ENCODE measurements at places on chromosomes 3 and 15. TPM values are rescaled to one million over a fixed set of nuclear protein-coding genes. Genes with fewer than 3 reads are reported as not detected.

Gene GATM
- total RNA-seq, result 19.4 TPM

Gene TTC21A
- total RNA-seq, result 11.3 TPM

- no peak for DNase-seq
These were observed 5.8 kb upstream of the DUT start for GRCh38 chr15:48325400-48325799.

DNA sequence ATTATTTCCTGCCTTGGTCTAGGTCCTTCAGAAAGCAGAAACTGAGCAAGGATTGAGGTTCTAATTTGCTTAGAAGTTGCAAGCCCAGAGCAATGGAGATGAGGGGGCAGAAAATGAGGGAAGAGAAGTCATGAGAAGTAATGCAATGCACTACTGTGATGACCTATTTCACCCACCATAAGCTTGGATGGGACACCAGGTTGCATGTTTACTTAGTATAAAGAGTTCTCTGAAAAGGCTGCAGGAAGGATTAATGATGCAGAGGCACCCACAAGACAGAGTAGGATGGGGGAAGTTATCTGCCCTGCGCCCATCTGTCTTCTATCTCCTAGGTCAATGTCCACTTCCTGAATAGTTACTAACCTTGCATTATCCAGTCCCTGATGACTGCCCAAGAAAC, 84.8 kb upstream of the SNRK start:
- DNase-seq, result no peak

DNA sequence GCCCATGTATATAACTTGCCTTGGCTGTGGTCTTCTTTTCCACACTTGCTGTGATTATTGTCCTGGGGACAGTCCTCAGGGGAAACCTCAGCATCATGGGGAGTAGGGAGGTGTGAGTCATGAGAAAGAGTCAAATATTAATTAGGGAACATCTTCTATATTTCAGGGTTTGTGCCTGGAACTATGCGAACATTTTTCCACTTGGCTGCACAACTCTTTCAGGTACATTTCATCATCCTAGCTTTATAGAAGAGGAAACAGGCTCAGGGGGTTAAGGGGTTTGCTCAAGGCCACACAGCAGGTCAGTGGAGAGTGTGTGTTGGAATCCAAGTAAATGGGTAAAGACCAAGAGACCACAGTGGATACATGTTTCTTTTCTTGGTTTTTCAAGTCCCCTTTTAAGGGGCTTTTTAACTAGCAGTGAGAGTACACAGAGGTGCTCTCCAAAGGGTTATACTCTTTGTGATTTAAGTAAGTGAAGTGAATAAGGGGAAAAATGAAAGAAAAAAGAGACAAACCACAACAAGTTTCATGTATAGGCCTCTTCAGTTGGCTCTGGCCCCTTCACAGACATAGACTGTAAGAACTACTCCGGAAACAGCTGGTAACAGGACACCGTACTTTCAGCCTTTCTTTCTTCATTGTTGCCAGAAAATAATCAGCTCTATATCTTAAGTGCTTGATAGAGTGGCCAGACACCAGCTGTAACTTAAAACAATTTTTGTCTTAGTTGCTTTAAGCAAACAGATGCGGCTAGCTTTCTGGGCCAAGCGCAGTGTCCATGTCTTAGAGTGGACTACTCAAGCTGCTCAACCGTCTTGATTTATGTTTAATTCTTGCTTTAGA, 64.6 kb downstream of the EEFSEC start:
- DNase-seq, result no peak

DNA sequence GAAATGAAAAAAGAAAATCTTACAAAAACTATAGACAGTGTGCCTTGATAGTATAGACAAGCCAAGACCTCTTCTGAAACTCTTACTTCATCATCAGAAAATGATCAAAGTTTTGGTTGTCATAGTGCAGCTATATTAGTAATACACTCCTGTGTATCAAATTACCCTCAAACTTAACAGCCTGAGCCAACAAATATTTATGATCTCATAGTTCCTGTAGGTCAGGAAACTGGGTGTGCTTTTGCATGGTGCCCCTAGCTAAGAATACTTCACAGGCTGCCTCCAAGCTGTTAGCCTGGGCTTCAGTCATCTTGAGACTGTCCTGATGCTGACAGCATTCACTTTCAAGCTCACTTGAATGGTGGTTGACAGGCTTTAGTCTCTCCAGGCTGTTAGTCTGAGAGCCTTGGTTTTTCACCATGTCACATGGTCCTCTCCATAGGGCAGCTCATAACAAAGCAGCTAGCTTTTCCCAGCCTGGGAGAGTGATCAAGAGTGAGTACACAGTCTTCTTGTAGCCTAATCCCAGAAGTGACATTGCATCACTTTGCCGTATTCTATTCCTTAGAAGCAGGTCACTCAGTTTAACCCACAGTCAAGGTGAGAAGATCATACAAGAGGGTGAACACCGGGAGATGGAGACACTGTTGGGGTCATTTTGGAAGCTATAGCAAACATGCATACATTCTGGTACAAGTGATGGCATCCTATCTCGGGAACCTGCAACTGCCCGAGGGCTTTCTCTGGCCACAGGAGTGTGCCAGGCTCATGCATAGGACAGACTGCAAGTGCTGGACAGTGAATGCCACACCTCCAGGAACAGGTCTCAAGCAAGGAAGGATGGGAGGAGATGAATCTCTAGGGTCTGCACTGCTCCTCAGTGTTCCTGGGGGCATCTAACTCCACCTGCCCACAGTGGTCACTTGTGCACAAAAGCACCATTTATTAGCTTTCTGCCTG, 173.4 kb upstream of the CADPS start:
- no peak for DNase-seq

Gene SV2B
- 10.3 TPM for total RNA-seq

Gene UROC1
- not detected for total RNA-seq

- no peak for DNase-seq
These were observed 85.1 kb downstream of the STAG1 start for GRCh38 chr3:136667081-136667480.

Gene CDHR4
- total RNA-seq, result not detected

DNA sequence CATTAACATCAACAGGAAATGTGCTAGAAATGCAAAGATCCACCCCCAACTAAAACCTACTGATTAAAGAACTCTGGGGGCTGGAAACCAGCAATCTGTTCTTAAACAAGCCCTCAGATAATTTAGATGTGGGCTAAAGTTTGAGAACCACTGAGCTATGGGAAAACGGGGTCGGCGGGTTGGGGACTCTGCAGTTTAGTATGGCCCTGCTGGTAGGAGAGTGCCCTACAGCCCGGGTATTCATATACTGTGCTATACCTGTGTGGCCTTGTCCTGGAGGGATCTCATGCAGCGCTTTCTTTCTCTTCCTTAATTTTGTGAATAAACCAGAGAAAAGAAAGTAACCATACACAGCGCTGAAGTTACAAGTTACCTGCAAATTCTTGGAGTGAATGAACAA, 189.7 kb upstream of the GBE1 start:
- DNase-seq, result no peak

DNA sequence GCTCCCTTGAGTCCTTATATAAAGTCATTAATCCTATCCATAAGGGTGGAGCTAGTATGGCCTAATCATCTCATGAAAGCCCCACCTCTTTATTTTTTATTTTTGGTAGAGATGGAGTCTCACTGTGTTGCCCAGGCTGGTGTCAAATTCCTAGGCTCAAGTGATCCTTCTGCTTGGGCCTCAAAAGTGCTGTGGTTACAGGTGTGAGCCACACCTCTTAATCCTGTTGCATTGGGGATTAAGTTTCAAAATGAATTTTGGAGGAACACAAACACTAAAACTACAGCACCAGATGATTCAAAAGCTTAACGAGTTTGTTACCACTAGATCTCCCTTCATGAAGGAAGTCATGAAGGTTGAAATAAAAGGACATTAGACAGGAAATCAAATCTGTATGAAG, 27.7 kb downstream of the RAB7A start:
- no peak for DNase-seq

- no peak for DNase-seq
These were observed 18.6 kb downstream of the SAMD7 start for GRCh38 chr3:169929830-169930519.

DNA sequence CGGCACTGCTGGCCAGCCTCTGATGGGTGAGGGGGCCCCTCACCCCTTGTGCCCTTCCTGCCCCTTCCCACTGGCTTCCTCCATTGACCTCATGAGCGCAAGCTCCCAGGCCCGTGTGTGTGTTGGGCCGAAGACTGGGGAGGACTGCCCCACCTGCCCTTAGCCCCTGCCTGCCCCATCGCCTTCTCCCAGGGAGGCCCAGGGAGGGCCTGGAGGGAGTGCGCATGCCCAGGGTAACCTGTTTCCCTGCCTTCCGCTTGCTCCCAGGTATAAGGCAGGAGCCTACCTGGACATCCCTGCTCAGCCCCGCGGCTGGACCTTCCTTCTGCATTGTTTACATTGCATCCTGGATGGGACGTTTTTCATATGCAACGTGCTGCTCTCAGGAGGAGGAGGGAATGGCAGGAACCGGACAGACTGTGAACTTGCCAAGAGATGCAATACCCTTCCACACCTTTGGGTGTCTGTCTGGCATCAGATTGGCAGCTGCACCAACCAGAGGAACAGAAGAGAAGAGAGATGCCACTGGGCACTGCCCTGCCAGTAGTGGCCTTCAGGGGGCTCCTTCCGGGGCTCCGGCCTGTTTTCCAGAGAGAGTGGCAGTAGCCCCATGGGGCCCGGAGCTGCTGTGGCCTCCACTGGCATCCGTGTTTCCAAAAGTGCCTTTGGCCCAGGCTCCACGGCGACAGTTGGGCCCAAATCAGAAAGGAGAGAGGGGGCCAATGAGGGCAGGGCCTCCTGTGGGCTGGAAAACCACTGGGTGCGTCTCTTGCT, 8.8 kb downstream of the DLL4 start:
- peak; percentile 39 for DNase-seq

GRCh38 chr15:101390060-101390459, 95.0 kb upstream of the SNRPA1 start:
- DNase-seq, result peak; percentile 2

Gene SEMA3G
- 1.6 TPM for total RNA-seq

DNA sequence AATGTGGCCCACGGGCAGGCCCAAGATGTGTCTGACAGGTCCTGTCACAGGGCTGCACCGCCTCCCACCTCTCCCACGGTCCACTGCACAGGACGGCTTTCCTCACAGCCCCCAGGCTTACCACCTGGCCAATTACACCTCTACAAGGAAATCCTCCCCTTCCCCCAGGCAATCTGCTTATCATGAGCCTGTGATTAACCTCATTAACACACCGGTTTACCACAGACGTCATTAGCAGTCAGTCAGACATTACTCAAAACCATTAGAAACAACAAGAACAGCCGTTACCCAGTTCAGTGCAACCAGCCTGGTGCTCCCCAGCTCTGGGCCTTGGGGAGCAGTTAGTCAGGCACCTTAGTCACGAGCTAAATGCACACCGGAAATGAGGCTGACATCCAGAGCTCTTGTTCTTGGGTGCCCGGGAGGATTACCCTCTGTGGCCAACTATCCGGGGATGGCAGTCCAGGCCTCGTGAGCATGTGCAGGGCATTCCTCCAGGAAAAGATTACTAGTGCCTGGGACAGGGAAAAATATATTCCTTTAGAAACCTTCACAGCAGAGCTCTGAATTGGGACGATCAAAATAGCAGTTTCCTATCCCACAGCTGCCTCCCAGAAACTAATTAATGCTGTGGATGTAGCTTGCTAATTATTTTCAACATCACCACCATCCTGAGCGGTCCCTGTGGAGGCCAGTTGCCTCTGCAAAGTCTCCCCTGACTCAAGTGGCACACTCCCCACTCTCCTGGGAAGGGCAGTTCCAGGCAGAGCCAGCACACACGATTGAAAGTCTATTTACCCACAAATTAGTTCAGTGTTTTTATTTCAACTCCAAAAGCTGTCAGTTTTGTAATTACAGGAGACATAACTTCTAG, 117.4 kb upstream of the ZBED2 start:
- no peak for DNase-seq

DNA sequence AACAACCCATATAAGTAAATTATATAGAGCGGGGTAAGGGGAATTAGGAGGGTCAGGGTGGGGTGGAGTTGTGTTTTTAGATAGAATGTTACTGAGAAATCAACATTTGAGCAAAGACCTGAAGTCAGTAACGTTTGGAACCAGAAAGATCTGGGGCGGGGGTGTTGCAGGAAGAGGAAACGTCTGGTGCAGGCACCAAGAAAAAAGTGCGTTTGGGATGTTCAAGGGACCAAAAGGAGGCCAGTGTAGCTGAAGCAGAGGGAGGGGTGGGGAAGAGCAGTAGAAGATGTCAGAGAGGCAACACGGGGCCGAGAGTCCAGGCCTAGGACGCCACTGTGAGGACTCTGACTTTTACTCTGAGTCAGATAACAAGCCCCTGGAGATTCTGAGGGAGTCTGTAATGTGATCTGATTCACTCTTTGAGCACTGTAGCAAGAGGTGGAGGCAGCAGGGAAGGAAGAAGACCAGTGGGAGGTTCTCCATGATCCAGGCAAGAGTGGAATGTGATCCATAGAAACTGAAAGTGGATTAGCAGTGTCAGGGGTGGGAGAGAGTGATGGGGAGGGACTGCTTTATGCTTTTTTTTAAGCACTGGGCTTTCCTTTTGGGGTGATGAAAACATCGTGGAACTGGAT, 179.3 kb upstream of the CHRM5 start:
- no peak for DNase-seq

DNA sequence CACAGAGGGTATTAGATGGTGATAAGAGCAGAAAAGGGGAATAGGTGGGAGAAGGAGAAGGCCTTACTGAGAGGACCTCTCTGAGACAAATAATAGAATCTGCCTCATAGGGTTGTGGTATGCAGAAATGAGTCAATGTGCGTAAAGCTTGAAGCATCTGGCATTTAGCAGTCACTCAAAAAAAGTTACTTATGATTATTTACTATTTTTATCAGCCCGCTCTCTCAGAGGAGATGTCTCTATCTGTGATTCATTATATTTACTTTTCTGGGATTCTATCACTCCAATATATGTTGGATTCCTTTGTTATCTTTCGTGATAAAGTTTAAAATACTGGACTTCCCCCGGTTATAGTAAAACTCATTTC, 4.6 kb upstream of the TM4SF1 start:
- no peak for DNase-seq
